ENCODE measurements at places on chromosomes 4 and X.

- no peak for DNase-seq
Measured at GRCh38 chrX:13658602-13659001, 5.7 kb downstream of the TCEANC start.

- DNase-seq: no peak
Measured at GRCh38 chrX:37905436-37906147, 58.2 kb upstream of the DYNLT3 start.

DNA sequence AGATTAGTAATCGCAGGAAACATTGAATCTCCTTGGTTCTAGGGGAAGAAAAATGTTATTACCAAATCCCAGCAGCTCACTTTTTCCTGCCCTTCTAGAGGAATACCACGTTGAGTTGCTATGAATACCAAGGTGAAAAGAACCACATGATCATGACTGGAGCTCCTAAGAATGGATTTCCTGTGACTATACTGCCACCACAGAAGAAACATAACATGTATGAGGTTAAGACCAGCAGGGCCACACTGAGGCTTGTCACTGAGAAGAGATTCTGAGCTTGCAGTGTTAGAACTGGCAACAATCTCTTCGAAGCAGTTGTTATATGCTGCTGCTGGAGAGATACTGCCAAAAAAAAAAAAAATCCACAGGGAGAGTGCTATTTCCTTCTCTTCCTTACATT lies 1235.3 kb downstream of the FSTL5 start:
- no peak for DNase-seq

DNA sequence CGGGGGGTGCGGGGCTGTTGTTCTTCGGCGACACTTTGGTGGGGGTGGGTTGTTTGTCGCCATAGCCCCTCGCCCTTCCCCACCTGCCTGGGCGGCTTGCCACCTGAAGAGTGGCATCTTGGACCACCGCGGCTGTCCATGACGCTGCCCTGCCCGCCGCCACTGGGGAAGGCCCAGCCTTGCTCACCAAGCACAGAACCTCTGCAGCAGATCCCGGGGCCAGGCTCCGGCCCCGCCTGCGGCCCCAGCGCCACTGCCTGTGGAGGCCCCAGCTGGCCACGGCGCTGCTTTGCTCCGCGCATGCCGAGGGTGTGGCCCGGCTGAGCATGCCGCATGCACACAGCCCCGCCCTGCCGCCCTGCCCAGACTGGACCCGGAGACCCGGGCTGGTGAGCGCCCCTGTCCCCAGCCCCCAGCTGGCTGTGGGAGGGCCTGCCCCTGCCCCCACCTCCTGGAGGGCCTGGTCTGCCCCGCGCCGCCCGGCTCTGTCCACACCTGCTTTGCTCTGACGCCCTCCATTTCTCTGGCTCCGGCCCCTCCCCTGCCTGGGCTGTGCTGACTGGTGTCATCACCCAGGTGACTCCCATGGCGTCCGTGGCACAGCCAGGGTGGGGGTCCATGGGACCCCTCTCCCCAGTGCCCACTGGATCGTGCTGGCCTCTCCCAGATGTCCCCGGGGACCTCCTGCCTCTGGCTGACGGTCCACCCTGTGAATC lies 5.3 kb downstream of the NAT8L start:
- no peak for DNase-seq

DNA sequence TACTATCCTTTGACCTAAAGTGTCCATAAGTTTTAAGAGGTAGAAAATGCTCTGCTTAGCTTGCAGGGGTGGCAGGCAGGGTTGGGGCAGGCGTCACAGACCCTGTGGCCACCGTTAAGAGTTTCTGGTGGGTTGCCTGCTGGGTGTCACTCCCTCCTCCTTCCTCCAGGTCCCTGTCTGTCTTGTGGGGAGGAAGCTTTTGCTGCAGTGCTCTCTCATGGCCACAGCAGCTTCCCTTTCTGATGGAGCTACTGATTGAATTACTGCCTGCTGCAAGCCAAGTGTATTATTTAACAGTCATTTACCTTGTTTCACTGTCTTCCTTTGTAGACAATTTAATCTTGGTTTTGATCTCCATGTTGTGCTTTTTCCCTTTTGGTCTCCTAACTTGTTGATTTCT lies 384.6 kb downstream of the IDS start:
- DNase-seq: no peak

- DNase-seq: no peak
Measured at GRCh38 chrX:30039768-30040167, 175.6 kb upstream of the MAGEB2 start.

- no peak for DNase-seq
Measured at GRCh38 chr4:15568821-15569220, 86.3 kb downstream of the FBXL5 start.

DNA sequence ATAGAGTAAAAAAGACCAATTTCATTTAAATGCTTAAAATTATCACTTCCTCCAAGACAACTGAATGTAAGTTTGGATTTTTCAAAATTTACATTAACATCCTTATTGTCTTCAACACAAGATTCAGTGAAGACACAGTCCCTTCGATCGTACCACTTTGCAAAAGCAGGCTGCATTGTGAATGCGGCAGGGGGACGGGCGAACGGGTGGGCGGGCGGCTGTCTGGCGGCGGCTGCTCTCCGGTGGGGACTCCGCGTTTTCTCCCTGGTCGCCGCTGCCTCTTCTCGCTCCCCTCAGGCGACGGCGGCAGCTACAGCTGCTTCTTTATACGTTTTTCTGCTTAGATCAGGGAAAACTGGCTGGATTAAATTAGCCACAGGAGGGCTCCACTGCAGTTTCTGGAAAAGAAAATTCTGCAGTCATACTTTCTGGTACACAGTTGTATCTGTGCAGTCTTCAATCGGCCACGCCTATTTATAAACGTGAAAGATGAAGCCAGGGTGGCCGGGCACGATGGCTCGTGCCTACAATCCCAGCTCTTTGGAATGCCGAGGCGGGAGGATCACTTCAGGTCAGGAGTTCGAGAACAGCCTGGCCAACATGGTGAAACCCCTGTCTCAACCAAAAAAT lies 33.9 kb upstream of the HPF1 start:
- DNase-seq: no peak

DNA sequence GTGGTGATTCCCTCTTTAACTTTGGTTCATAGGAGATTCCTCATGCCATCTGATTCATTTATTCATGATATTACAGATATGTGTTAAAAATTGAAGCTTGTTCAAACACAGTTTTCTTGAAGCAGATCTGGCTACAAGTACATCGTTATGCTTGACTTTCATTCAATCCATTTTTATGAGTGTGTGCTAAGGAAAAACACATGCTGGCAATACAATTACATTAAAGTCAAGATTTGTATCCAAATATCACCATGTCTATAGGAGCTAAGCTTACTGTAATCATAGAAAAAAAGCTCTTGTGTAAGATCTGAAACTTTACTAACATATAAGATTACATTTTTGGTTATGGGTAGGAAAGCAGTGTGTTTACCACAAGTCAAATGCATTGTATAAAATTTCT lies 151.8 kb upstream of the FAT1 start:
- DNase-seq: no peak

DNA sequence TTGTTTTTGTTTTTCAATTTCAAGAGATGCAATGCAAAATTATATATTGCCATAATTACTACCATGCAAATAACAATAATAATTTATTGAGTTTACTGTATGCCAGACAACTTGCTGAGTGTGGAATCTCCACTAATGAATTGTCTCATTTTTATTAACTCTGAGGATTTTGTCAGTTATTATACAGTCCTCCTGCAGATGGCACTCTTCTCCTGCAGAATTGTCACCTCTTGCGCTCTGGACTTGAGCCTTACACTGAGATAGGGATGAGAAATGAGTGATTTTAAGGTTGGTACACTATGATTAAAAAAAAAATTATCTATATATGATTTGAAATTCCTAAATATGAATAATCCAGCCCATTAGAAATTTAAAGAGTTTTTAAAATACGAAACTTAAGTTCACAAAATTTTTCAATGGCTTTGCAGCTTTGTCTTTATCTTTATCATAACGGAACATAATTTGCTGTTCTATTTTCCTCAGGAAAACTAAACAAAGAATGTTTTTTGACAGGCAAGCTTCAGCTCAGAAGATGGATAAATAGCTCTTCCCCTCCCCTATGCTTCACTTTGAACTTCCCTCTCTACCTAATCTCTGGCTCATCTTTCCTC lies 12.7 kb upstream of the PAQR3 start:
- DNase-seq: no peak

DNA sequence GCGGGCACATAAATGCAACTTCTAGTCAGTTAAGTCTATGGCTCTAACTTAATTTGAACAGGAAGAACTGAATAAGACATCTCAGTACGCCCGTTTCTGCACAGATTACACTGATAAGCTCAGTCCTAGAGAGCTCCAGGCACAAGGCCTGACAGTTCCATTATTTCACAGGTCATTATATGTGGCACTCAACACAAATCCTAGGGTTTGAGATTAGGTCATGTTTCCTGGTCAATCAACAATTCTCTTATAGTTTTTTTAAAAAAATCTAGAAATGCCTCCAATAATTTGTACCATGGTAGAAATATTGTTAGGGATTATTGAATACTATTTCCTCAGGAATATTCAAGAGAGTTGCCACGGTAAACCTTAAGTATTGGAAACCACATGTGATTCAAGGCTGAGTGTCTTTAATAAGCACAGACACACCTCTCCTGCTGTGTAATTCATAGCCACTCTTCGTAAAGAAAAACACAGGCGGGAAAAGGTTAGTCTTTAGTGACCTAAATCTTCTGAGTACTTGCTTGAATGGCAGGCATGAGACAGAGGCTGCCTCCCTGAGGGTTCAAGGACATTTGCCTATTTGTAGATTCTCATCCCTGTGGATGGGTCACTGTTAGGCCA lies 342.9 kb upstream of the ADGRL3 start:
- no peak for DNase-seq

DNA sequence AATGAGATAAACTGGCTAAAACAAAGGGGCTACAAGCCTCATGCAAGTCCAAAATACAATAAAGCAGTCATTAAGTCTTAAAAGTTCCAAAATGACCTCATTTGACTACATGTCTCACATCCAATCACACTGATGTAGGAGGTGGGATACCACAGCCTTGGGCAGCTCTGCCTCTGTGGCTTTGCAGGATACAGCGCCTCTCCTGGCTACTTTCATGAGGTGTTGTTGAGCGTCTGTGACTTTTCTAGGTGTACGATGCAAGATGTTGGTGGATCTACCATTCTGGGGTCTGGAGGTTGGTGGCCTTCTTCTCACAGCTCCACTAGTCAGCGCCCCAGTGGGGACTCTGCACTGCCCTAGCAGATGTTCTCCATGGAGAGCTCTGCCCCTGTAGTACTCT lies 944.9 kb downstream of the TECRL start:
- DNase-seq: no peak

DNA sequence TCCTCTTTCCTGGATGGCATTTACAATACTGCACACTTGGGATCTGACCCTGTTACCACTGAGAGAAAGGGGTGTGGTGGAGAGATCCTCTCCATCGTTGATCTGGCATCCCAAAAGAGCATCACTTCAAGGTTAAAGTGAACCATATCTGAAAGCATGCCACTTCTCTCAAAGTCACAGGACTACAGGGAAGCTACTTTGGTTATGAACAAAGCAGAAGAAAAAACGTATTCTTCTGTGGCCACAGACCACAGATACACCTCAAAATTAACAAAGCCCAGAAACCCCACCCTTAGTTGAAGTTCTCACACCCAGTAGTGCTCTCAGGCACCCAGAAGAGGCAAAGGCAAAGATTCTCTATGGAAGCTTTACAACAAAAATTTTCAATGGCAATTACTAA lies 108.3 kb downstream of the JADE1 start:
- DNase-seq: no peak

DNA sequence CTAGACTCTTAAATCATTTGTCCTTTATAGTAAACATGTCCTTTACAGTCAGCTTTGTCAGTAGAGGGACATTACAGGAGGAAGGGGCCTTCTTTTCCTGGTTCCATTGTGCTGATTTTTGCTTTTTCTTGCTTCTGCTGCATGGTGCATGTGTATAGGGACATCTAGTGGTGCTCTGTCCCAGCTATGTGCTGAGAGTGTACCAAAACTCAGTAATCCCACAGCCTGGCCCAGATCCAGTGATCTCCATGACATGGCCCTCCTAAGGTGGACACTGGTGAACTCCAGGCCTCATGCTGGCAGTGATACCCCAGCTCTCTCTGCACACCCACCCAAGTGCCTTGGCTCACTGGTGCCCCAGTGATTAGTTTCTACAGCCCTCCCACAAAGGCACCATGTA lies 45.2 kb downstream of the MAGEB17 start:
- DNase-seq: no peak

- no peak for DNase-seq
Measured at GRCh38 chr4:175330236-175330635, 412.1 kb downstream of the ADAM29 start.

GRCh38 chrX:41014776-41015360 lies 70.4 kb upstream of the USP9X start:
- DNase-seq: no peak

GRCh38 chrX:83845397-83845796 lies 15.5 kb upstream of the CYLC1 start:
- DNase-seq: no peak

- DNase-seq: no peak
Measured at GRCh38 chrX:35700121-35700520, 98.0 kb upstream of the MAGEB16 start.

GRCh38 chr4:130306566-130306965 lies 1210.6 kb downstream of the C4orf33 start:
- no peak for DNase-seq

- no peak for DNase-seq
Measured at GRCh38 chr4:87524456-87524855, 4.7 kb downstream of the SPARCL1 start.

DNA sequence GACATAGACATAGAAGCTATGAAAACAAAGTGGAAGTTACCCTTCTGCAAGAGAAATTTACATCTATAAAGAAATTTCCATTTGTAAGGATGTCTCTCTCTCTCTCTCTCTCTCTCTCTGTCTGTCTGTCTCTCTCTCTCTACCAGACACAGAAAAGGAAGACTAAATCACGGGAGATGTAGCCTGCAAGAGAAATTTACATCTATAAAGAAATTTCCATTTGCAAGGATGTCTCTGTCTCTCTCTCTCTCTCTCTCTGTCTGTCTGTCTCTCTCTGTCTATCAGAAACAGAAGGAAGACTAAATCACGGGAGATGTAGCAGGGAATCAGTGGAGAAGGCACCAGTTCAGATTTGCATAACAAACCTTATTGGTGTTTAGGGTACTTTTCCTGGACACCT lies 65.6 kb upstream of the CTSO start:
- no peak for DNase-seq

GRCh38 chr4:177242651-177243286 lies 66.9 kb upstream of the NEIL3 start:
- DNase-seq: no peak

DNA sequence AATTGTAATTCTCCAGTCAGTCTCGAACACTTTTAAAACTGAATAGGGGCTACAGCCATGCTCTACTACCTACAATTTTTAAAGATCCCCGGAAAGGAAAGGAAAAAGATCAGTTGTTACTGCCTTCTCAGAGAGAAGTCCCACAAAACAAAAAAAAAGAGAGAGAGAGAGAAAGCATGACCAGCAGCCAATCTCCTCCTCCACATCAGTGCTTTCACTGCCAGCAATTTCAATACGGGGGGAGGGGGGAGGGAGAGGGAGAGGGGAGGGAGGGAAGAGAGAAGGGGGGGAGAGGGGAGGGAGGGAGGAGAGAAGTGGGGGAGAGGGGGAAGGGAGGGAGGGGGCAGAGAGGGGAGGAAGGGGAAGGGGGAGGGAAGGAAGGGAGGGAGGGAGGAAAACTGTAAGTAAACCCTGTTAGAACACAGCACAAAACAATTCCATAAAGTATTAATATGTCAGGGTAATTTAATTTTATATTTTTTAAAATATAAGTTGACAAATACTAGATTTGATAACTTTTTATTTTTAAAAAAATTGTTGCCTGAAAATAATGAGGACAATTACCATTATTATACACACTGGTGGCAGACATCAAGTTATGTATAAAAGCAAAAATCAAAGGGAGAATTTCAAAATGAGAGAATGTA lies 108.0 kb downstream of the LRBA start:
- DNase-seq: no peak

GRCh38 chrX:1558761-1559468 lies 21.9 kb upstream of the P2RY8 start:
- DNase-seq: no peak

Data from SIG-M5 (cell line).